ENCODE measurements at places on chromosomes 2 and 18.

DNA sequence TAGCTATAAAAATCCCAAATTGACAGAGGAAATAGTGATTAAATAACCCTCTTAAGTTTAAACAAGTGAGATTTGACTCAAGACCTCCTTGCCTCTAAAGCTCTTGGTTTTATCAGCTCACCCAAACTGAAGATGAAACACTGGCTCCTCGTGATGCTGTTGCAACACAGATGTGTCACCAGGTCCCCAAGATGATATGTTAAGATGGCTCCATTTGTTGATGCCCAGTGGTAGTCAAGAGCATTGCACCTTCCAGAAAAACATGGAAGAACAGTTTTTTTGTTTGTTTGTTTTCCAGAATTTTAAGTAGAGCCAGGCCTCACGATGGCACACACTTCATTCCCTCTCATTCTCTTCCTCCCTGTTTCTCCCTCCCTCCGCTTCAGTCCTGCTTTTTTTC, 399.8 kb downstream of the TXNL1 start:
- DNase-seq: no peak

- no peak for DNase-seq
Measured at GRCh38 chr2:231554748-231555545, 24.7 kb upstream of the NMUR1 start.

GRCh38 chr18:59140302-59140885, 710 bp downstream of the SEC11C start:
- no peak for DNase-seq

DNA sequence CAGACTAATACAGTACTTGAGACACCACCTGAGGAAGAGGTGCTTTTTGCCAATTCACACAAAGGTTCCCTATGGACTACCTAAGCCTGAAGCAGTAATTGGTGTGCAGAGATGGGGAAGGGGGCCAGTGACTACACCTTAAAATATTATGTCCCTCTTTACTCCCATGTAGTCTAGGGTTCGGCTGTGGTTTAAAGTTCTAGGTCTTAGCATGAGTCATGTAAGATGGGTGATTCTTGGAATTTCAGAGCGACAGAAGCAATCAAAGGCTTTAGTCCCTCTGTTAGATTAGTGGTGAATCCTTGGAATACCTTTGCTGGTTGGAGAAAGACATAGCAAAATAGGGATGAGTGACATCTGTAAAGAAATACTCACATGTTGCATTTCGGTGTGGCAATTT, 14.3 kb upstream of the CCDC85A start:
- no peak for DNase-seq

DNA sequence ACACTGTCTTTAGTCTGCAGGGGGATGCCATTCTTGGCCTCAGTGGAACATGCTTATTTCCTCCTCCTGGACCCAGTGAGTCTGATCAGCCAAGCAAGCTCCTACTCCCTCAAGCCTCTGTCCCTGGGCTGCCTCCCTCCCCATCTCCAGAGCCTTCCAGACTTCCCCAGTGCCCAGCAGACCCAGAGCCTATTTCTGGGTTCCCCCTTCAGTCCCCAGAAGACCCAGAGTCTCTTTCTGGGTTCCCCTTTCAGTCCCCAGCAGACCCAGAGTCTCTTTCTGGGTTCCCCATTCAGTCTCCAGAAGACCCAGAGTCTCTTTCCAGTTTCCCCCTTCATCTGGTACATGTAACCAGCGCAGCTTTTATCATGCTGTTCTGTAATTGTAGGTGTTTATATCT, 17.0 kb upstream of the PKDCC start:
- no peak for DNase-seq
